ENCODE measurements at places on chromosomes 1 and 21.

- no peak for DNase-seq
These were observed 148.5 kb downstream of the TENT5C start for GRCh38 chr1:117754061-117754969.

GRCh38 chr21:35342440-35342839 lies 293.3 kb upstream of the RUNX1 start:
- DNase-seq: no peak

DNA sequence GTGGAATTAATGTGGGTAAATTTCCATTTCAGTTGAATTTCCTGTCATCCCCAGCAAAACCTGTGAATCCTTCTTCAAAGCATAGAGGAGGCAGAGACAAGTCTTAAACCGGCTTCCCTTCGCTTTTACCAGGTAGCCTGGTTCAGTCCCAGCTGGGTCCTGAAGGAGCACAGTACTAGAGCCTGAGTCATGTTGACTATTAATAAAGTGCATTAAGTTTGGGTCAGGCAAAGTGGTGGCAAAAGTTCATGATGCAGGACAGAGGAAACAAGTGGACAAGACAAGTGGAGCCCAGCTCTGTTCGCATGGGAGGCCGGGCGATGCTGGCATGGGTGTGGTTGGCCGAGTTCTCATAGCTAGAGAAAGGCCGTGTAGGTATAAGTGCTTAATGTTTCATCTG lies 150.4 kb downstream of the DYRK1A start:
- DNase-seq: no peak

DNA sequence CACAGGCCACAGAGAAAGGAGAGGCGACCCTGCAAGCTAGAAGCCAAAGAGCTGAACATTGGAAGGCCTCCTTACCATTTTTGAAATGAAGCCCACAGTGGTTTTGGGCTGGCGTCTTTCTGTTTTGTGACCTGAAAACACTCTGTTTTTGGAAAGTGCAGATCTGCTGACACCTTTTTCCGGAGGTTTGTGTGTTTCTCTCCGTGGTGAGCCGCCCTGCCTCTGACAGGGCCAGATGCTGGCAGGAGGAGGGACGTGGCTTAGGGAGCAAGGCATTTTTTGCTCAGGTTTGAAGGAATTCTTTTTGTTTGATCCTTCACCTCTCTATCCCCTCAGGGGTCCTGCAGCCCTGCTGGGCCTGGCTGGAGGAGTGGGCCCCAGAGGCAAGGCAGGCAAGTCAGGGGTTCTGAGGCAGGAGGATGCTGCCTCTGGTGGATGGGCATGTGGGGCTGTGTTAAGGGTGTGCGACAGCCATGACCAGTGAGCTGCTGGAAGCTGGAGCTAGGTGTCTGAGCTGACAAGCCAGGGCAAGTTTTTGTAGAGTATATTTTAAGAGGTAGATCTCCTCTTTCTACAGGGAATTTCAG lies 133.8 kb downstream of the CAMTA1 start:
- no peak for DNase-seq

- DNase-seq: no peak
These were observed 300.4 kb upstream of the RUNX1 start for GRCh38 chr21:35349376-35350080.

DNA sequence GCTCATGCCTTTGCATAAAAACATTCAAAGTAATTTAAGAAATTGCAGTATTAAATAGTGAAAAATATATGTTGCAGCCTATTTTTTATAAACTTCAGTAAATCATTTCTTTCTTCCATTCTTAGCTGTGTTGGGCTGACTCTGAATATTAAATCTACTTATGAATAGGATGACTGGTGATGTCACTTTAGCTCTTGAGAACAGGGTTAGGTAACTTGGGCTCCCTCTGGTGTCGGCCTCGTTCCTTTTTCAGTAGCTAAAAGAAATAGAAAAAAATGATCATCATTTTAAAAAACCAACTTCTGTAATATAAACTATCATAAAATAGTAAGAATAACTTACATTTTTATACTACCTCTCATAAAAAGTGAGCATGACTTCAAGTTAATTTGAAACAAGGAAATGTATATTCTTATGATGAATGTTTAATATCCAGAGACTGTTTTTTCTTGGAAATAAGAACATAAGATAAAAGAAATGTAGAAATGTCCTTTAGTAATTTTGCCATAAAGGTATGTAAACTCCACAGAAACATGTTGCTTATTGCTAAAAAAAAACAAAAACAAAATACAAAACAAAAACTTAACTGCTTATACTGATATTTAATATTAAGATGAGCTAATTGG lies 26.8 kb upstream of the NCAM2 start:
- no peak for DNase-seq

DNA sequence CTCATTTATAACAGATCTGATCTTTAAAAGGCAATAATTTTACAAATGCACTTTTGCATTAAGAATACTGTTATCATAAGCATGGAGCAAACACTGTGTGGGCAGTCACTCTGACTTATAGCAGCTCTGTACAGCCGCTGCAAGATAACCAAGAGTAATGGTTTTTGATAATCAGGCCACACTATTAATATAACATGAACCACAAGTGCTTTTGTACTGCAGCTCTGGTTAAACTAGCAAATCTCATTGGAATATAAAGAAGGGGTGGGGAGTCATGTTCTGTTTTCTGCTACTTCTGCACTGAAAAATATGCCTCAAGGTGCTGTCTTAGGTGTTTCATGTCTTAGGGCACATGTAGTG lies 357.4 kb downstream of the LMO4 start:
- DNase-seq: no peak

DNA sequence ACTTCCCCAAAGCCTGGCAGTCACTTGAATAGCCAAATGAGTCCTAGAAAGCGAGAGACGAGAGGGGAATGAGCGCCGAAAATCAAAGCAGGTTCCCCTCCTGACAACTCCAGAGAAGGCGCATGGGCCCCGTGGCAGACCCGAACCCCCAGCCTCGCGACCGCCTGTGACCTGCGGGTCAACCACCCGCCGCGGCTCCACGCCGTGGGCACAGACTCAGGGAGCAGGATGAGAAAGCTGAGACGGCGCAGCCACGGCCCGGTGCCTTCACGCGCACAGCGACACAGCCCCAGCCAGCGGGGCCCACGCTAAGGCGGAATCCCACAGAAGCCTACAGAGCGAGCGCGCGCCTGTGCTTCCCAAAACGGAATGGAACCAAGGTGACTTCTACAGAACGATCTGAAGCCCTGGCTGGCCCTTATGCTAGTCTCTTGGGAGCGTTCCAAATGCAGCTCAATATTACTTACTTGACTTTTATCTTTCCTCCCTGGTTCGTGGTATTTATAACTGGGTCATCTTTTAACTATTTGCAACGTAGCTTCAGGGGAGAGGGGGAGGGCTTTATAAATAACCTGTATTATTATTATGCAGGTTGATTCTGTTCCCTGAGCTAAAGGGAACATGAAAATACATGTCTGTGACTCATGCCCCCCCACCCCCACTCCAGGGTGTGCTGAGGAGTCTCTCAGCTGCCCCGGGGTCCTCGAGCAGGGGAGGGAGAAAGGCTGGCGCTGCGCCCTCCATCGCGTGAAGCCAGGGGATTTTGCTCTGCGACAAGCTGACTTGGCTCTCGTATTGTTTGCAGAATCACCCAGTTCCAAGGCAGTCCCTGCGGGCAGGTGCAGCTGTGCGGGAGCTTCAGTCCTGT lies 1.7 kb downstream of the TSPEAR start:
- DNase-seq: no peak

DNA sequence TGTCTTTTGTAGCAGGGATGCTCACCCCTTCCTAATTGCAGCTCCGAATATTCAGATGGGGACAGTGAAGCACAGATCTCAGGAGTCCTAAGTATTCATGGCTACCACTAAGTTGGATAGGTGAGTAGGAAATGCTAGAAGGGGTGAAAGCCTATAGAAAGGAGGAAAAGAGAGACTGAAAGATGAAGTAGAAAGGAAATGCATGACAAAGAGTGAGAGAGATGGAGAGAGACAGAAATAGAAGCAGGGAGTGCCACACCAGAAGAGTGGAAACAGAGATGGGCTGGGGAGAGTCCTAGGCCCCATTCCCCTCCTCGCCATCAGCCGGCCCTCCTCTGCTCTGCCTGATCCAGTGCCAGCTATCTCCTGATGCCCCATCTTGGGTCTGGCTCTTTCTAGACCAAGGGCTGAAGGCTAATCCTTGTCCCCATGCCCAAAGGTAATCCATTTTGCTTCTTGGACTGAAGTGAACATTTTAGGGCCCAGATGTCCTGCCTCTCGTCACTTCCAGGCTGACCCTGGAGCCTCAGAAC lies 2.0 kb downstream of the PEA15 start:
- no peak for DNase-seq

DNA sequence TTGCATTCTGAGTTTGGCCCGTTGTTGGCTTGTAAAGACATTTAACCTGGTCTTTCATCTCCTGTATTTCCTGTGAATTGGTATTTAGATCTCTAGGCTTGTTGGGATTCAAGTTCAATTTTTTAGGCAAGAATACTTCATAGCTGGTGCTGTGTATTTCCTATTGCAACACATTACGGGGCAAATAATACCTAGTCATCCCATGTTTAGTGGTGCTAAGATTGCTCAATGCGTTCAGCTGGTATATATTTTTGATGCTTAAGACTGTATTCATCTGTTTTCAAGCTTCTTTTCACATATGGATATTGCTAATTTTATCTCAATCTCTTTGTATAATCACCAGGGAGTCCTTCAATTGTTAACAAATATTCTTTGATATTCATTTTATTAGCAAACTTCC lies 87.5 kb upstream of the ZBTB18 start:
- no peak for DNase-seq

DNA sequence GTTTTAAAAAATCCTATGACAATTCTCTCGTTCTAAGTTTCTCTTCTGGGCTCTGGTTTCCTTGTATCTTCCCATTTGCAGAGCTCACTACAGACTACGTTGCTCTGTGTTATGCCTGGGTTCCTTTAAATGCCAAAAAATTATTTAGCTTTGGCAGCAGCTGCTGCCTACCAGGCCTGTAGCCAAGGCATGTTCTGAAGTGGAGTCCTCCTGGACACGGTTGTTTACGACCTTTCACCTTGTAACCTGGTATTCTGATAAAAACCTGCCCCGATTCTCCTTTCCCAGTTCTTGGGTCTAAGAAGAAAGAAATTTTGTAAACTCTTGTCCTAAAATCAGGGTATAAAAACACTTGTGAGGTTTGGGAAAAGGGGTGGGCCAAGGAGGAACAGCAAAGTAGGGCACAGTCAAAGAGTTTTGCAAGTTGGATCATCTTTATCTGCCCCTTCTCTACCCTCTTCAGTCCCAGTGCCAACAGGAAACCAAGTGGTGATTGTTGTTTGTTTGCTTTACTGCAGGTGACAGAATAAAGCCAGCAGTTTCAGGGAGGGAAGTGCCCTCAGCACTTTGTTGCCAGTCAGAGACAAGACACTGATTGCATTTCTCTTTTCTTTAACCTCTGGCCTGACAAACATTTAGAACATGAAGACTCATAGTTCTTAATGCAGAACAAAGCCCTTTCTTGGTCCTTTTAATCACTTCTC lies 3.1 kb upstream of the TXNIP start:
- no peak for DNase-seq

DNA sequence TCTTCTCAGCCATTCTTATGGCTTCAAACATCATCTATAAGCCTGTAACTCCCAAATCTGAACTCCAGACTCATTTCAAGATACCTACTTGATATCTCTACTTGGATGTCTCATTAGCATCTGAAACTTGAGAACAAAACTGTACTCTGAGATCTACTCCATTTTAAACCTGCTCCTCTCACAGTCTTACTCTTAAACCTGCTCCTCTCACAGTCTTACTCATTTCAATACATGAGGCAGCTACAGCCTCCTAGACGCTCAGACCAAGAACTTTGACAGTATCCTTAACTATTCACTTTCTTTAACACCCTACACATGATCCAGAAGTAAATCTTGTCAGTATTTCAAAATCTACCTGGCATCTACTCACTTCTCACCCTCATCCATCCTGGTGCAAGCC lies 54.3 kb downstream of the NBPF6 start:
- no peak for DNase-seq

GRCh38 chr1:248750496-248750895 lies 5.1 kb downstream of the LYPD8 start:
- no peak for DNase-seq

GRCh38 chr1:244102468-244102867 lies 51.4 kb downstream of the ZBTB18 start:
- no peak for DNase-seq

GRCh38 chr1:160082487-160082886 lies 1.1 kb downstream of the KCNJ9 start:
- no peak for DNase-seq

DNA sequence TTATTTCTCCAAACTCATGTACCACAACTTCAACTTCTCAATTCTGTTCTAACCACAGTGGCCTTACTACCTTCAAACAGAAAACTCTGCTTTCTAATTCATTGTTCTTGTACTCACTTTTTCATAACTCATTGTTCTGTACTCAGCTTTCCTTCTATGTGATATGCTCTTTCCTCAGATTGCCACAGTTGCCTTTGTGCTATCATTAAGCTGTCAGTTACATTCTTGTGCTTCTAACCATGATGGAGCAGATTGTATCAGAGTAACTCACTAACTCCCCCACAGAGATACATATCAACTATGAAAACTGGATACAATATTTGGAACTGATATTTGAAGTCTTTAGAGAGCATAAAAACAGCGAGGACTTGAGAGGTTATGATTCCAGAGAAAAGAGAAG lies 1213.7 kb downstream of the KCNT2 start:
- DNase-seq: no peak

- no peak for DNase-seq
These were observed 300.4 kb upstream of the ZP4 start for GRCh38 chr1:238191170-238191569.

DNA sequence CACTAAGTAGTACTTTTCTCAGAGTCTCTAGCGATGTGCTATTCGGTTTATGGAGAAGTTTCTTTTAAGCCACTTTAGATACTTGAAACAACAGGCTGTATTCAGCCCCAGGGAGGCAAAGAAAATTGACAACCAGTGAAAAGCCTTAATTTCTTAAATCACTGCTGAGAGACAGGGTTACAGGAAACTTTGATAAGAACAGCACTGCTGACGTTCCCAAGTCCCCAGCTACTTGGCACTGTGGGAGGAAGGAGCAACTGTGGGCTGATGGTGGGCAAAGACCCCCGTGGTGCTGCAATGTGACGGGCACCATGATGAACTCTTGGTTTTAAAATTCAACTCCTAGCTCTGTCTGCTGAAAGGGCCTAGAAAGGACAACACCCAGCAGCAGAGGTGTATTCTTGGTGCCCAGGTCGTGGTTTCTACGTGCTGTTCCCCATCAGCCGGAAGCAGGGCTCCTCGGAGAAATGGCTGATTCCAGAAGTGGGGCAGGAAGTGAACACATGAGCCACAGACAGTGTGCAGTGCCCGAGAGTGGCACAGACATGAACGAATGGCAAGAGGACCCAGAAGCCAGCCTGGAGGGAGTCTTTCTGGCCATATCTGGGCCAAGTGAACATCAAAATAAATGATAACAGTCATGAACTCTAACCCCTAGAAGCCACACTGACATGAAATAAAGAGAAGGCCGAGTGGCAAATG lies 5.3 kb downstream of the PTTG1IP start:
- DNase-seq: no peak

GRCh38 chr1:45551684-45552083 lies 1.1 kb downstream of the AKR1A1 start:
- DNase-seq: no peak

GRCh38 chr1:224317383-224318045 lies 12.5 kb downstream of the NVL start:
- DNase-seq: no peak

- peak; percentile 4 for DNase-seq
These were observed 44.8 kb downstream of the PCNT start for GRCh38 chr21:46368533-46369285.

Measured in stimulated activated CD4-positive, alpha-beta T cell treated with anti-CD3 and anti-CD28 coated beads, TNF-alpha, amount 100 ng/mL, for 1 hour (primary cell).